Globus pallidus (tissue), 1 donor: ENCODE measurements at places on chromosomes 1 and 21.

DNA sequence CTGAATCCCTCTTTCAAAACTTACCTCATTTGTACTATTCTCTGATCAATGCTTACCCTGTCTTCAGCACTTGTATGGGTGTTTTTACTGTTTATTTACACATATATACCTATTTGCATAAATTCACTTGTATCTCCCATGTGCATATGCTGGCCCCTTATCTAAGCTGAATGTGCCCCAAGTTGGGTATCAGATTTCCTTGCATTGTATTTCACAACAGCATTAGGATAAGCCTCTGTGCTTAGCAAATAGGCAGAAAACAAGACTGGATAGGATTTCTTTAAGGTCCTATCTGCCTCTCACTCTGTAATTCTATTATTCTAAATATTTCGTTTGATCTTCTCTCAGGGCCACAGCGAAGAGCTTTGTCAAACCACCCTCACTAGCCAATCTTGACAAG is 45.9 kb upstream of the IPO9 start:
- no peak for DNase-seq

DNA sequence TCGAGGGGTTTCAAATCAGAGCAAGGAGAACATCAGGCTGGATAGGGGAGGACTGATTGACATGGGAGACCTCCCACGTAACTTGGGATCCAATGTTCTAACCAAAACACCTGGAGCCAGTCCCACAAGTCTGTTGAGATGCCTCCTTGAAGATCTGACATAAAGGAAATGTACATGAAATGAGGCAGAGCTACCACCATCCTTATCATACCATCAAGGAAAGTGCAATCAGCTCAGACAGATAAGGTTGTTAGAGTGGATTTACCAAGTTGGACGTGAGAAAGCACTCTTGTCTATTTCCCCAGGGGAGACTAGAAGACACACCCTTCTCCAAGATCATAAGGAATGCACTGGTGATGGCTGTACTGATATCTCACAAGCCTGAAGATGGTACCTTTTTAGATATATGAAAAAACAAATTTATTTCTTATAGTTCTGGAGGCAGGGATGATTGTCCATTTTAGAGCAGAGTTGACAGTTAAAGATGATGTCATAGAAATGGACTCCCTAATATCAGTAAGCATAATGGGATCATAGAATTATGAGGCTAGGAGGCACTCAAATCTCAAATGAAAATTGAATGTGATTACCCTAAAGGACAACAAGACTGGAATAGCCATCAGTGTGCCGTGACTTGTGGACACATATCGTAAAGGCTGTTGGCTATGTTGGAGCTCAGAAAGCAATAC is 129.1 kb upstream of the RAB4A start:
- DNase-seq = no peak

- no peak for DNase-seq
These were observed 3.6 kb upstream of the SPSB1 start for GRCh38 chr1:9289090-9289534.

DNA sequence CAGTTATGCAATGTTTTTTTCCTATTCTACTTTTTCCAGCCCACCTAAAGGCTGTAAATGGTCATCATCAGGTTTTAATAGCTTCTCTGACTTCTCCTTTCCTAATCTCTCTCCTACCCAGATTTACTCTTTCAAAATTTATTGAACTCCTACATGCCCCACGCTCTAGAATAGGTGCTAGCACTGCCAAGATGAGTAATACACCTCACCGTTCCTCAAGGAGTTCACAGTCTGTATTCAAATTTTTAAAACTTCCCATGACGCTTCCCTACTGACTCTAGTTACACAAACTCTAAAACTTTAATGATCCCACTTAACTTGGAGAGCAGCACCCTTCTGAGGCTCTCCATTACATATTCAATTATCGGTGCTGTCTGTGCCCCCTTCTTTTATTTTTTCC is 51.6 kb downstream of the ALG14 start:
- no peak for DNase-seq

GRCh38 chr1:119302011-119302410 is 66.6 kb upstream of the HAO2 start:
- no peak for DNase-seq

- DNase-seq = no peak
These were observed 51.8 kb downstream of the SPEN start for GRCh38 chr1:15899266-15899665.
